NCI-H1105 (cell line): ENCODE measurements at places on chromosomes 4 and X.
A peak's percentile ranks its signal among the peaks of the same experiment; 100 is the strongest.

DNA sequence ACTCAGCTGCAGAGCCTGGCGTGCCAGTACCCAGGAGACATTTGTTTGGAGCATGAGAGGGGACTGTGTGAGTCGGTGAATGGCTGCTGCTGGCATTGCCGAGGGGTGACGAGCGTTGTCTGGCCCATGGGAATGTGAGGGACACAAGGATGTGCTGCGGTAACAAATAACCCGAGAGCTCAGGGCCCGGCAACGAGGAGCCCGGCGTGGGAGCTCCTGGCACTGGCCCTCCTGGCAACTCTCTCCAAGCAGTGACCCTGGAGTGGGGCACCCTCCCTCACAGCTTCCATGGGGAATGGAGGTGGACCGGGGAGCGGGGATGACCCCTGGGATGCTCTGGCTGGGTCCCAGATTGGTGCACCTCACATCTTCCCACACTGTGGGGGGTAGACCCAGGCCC lies 44.0 kb upstream of the SORCS2 start:
- DNase-seq: no peak

GRCh38 chr4:148503681-148504080 lies 61.5 kb upstream of the NR3C2 start:
- DNase-seq: no peak

DNA sequence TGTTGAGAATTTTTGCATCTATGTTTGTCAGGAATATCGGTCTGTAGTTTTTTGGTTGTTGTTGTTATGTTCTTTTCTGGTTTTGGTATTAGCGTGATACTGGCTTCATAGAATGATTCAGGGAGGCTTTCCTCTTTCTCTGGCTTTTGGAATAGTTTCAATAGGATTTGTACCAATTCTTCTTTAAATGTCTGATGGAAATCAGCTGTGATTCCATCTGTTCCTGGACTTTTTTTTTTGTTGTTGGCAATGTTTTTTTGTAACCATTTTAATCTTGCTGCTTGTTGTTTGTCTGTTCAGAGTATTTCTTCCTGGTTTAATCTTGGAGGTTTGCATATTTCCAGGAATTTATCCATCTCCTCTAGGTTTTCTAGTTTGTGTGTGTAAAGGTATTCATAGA lies 81.5 kb upstream of the GK2 start:
- no peak for DNase-seq

GRCh38 chr4:30181512-30181911 lies 538.7 kb upstream of the PCDH7 start:
- no peak for DNase-seq

GRCh38 chrX:48165241-48165640 lies 31.4 kb downstream of the SSX5 start:
- no peak for DNase-seq

GRCh38 chr4:39527296-39528060 lies at the start of gene UGDH:
TSS of gene UGDH (minus strand) at chr4:39527439. CDS start at chr4:39521512, 5,927 bp downstream.
- DNase-seq: peak; percentile 90

DNA sequence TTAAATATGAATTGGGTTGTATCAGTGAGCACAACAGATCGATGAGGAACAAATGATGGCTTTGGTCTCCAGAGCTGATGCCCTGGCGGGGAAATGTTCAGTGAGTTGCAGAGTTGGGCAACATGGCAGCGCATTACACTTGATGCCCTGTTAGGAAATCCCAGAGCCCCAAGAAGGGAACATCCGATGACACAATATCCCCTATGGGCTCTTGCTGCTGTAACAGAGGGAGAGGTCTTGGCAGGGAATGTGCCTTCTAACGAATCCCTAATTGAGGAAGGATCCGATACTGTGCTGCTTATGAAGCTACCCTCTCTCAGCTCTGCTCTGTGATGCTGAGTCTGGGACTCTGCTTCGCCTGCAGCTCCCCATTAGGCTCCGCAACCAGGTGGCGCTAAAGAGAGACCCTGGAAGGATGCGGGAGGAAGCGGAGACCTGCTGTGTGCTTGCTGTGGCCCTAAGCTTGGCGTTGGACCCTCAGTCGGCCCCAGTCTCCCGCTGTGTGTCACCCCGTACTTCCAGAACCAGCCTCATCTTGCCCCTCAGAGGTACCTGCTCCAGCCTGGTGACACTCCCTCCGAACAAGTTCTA lies 38.9 kb downstream of the PDHA1 start:
- DNase-seq: no peak

- DNase-seq: no peak
Measured at GRCh38 chrX:44451056-44451455, 91.6 kb downstream of the FUNDC1 start.

GRCh38 chr4:100103671-100104070 lies 86.6 kb downstream of the DDIT4L start:
- no peak for DNase-seq

DNA sequence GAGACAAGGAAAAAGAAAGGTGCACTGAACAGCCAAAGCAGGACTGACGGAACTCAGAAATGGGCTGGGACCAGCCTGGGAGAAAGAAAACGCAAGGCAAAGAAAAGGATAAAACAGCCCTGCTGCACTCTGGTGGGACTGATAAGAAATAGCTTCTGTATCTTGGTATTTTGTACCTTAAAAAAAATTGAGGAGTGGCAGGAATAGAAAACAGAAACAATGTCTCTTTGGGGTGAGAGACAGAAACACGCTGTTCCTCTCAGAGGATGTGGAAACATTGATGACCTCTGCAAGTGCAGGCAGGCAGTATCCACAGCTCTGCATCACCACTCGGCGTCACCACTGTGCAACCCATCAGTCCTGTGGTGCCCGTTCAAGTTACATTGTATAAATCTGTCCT lies 152.5 kb upstream of the SPRY1 start:
- DNase-seq: no peak

- DNase-seq: no peak
Measured at GRCh38 chr4:113919611-113920010, 59.8 kb downstream of the ARSJ start.

- DNase-seq: no peak
Measured at GRCh38 chrX:93585661-93586060, 87.7 kb downstream of the NAP1L3 start.

GRCh38 chrX:136667446-136668168 lies 19.6 kb downstream of the CD40LG start:
- no peak for DNase-seq

- no peak for DNase-seq
Measured at GRCh38 chrX:38206036-38206435, 14.6 kb downstream of the SRPX start.

- no peak for DNase-seq
Measured at GRCh38 chr4:52016981-52017380, 3.2 kb downstream of the LRRC66 start.

DNA sequence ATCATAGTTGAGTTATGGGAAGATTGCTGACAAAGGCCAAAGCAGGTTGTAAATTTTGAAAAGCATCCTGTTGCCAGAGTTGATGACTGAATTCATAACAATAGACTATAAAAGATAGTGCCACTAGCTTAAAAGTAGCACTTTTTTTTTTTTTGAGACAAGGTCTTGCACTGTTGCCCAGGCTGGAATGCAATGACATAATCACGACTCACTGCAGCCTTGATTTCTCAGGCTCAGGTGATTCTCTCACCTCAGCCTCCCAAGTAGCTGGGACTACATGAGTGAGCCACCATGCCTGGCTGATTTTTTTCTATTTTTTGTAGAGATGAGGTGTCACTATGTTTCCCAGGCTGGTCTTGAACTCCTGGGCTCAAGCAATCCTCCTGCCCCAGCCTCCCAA lies 122.7 kb downstream of the SPOCK3 start:
- no peak for DNase-seq

- no peak for DNase-seq
Measured at GRCh38 chr4:54712206-54712605, 54.4 kb downstream of the KIT start.

GRCh38 chr4:28879178-28879577 lies 1841.0 kb upstream of the PCDH7 start:
- DNase-seq: no peak

DNA sequence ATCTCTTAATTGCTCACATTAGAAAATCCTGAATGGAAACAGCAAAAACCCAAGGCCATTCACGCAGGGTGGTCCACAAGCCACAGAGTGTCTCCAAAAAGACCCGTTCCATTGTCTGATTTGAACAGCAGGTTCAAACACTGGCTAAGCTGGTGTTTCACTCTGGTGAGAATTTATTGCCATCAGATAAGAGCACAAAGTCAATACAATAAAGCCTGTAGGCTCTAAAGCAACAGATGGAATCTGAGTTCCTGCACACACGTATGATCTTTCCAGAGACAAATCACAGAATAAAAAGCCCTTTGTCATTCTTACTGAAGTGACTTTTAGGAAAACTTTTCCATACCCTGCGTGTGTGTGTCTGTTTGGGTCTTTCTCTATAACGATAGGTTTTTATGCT lies 5.1 kb upstream of the SFRP2 start:
- DNase-seq: no peak

GRCh38 chr4:6701371-6701770 lies 7.7 kb downstream of the S100P start:
- DNase-seq: no peak

DNA sequence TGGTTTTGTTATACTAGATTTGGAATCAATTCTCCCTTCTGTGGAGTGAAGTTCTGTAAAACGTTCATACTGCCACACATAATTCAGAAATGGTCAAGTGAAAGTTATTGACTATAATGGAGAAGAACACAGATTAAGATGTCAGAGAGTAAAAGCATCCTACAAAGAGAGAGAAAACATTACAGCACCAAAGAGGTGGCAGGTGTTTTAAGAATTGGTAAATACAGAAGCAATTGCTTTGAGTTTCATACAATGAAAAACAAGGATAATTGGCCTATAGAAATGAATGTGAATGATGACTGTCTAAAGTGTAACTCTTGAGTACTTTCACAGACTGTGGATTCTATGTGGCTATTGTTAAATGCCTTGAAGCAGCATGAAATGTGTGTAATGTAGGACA lies 435.6 kb upstream of the SMIM31 start:
- no peak for DNase-seq

DNA sequence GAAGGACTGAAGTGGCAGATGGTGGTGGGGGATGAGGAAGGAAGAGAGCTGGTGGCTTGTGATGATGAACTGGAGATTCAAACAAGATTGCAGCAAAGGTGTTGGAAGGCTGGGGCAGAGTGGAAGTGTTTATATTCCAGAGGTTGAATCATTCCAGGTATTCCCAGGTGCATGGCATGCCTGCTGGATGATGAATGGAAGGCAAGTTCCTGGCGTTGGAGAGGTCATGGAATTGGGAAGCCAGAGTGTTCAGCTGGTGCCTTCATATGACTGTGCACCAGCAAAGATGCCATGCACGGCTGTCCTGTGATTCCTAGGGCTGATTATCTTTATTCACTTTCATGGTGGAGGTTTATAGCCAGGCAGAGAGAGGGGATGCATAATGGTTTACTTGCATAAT lies 135.8 kb upstream of the PUDP start:
- no peak for DNase-seq

DNA sequence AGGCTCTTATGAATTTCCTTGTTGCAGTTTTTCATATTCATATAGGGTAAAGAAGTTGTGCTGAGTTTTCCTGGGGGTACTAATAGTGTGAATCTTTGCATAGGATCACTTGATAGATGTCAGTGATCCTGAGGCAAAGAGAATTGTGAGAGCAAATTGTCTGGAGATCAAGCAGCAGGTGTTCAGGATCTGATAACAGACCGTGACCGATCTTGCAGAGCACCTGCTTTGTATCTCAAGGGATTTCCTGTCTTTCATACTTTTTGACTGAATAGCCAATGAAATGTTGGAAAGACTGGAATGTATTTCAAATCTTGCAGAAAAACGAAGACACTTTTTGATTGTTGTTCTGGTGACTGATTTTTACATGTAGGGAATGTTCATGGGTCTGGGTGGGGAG lies 914.5 kb downstream of the STIM2 start:
- no peak for DNase-seq
